Thoracic aorta (tissue), 2 donors: ENCODE measurements at places on chromosomes 6 and 20. TPM values are rescaled to one million over a fixed set of nuclear protein-coding genes. Genes with fewer than 3 reads are reported as not detected.

DNA sequence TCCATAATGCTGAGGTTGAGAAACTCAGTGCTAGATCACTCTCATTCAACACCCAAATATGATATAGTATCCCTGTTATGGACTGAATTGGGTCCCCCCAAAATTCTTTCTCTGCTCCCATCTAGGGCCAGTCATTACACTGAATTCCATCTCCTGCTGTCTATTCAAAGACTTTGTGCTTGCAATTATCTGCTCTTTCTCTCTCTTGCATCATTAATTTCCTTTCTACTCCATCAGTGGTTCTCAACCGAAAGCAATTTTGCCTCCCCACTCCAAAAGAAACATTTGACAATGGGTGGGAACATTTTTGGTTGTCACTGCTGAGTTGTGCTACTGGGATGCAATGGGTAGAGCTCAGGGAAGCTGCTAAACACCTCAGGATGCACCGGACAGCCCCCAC lies 271.5 kb upstream of the CDYL start:
- DNase-seq = no peak

DNA sequence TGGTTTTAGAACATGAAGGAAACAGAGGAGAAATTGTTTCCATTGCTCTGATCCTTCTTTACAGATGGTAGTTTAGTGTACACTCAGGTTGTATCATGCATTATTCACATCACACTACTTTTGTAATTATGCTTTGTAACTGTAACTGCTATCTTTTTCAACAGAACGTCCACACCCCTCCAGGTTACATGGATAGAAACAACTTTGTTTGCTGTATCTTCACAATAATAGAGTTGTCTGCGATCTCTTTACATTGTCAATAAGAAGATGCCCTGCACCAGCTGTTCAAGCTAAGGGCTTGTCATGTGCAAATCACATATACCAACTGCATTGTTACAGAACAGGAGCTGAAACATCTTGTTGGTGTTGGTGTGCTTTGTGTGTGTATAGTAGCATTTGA lies 67.9 kb upstream of the MAP7 start:
- no peak for DNase-seq

- DNase-seq = no peak
Measured at GRCh38 chr6:1416191-1416760, 26.9 kb downstream of the FOXF2 start.

The TJAP1 gene
- total RNA-seq = 19.5 TPM

DNA sequence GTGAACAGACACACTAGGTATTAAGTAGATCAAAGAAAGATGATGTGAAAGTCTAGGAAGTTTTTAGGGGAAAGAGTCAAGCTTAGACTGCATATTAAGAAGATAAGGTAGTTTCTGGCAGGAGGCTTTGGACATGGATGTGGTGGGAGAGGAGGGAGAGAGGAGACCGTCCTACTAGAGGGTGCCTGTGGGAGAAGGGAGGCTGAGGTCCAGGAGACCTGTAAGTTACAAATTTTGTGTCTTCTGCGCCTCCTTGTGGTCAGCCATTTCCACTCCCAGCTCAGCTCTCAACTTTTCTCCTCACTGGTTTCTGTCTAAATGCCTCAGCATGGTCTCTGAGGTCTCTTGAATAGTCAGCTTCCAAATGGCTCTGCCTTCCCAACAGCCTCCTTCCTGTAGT lies 193.5 kb downstream of the UNC5CL start:
- DNase-seq = no peak

The PSORS1C1 gene
- 3.7 TPM for total RNA-seq

The LRFN2 gene
- total RNA-seq = not detected

- DNase-seq = no peak
Measured at GRCh38 chr6:39927159-39927558, 7.1 kb downstream of the MOCS1 start.

GRCh38 chr6:56625356-56625755 lies 17.3 kb downstream of the DST start:
- DNase-seq = no peak

The BCAS1 gene
- under 0.01 TPM for total RNA-seq

GRCh38 chr20:6855796-6856195 lies 88.3 kb downstream of the BMP2 start:
- no peak for DNase-seq

GRCh38 chr6:151379933-151380847 lies 11.2 kb downstream of the ZBTB2 start:
- no peak for DNase-seq

DNA sequence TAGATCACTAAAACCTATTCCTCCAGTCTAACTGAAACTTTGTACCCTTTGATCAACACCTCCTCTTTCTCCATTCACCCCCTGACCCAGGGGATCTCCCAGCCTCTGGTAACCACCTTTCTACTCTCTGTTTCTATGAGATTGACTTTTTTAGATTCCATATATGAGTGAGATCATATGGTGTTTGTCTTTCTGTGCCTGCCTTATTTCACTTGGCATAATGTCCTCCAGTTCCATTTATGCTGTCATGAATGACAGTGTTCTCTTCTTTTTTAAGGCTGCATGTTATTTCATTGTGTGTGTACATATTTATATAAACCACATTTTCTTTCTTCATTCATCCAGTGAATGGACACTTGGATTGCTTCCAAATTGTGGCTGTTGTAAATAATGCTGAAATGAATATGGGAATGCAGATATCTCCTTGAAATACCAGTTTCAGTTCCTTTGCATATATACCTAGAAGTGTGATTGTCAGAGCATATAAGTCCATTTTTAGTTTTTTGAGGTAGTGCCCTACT lies 57.7 kb downstream of the DHX35 start:
- DNase-seq = no peak

DNA sequence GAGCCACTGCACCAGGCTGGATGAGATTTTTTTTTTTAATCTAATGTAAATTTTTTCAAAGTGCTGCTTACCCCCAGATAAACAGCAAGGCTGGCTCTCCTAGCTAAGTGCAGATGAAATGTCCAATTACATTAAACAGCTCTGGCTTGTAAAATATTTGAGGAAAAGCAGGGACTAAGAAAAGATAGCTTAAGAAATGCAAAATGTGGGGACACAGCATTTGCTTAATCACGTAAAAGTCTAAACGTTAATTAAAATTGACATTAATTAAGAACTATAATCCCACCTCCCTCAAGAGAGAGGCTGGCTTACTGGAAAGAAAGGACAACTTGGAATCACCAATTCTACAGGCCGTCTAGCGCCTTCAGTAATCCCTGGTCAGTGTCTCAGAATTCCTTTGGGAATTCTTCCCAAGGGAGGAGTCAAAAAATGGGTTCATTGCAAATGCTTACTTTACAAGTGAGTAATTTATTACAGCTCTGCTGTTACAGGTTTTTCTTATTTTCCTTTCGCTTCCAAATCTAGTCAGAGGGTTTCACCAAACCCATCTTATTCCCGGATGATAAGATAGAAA lies 13.6 kb upstream of the MARCKS start:
- no peak for DNase-seq

The B3GALT4 gene
- 27.3 TPM for total RNA-seq

GRCh38 chr6:160106010-160106409 lies 15.6 kb upstream of the SLC22A1 start:
- DNase-seq = no peak

The FKBP1C gene
- total RNA-seq = not detected

DNA sequence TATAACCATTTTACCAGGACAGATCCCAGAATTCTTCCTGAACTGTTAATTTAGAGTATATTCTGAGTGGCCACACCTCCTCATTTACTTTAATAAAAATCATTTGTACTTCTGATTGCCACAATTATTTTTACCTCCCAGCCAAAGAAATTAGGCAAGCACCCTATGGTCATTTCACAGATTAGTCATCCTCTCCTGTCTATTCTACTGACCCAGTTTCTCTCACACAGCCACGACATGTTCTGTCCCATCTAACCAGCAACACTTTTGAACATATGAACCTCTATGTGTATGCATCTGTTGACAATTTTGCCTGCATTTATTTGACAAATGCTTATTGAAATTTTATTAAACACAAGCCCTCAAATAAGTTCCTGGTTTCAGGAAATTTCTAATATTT lies 202.6 kb upstream of the STXBP5 start:
- no peak for DNase-seq

DNA sequence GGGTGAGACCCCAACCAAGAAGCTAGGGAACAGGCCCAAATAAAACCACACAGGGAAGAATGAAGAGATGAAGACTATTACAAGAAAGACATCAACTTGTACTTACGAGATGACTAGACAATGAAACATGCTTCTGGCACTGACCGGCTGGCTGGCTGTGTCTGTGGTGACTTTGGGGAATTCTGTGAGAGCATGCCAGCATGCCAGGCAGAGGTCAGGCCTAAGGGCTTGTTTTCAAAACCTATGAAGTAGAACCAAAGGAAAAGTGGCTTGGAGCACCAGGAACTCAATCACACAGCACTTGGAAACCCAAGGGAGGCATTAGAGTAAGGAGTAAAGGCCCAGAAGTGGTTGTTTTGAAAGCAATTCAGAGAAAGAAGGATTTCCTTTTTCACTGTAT lies 28.4 kb upstream of the GSTA3 start:
- DNase-seq = no peak

GRCh38 chr6:1324936-1325335 lies 13.0 kb downstream of the FOXQ1 start:
- no peak for DNase-seq

GRCh38 chr20:51529081-51529681 lies 13.3 kb downstream of the NFATC2 start:
- no peak for DNase-seq

DNA sequence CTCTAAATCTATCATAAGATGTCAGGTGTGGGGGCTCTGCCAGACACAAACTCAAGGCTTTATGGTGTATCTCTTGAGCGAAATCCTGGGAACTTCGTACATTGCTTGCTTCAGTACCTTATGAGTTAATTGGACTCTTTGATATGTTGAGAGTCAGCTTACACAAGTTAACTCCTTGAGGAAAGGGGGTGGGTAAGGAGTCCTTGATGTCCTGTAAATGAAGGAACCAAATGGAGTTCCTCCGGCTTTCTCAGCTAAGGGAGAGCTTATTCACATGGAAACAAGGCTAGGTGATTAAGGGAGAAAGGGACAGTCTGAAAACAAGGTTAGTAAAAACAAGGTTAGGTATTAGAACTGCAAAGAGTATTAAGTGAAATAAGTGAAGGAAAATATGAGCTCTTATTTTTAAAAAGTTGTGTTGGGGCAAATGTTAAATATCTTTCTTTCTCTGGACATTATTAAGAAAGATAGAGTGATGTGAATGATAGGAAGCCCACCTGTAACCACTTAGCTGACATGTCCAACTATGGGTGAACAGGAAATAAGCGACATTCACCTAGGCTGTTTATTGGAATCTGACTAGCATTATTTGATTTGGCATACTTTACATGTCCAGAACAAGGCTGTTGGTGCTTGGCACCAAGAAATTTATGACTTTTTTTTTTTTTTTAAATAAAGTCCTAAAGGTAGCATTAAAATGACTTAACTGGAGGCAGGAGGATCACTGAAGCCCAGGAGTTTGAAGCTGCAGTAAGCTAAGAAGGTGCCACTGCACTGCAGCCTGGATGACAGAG lies 26.5 kb downstream of the GTF2H5 start:
- no peak for DNase-seq

The RNF182 gene
- total RNA-seq = not detected

DNA sequence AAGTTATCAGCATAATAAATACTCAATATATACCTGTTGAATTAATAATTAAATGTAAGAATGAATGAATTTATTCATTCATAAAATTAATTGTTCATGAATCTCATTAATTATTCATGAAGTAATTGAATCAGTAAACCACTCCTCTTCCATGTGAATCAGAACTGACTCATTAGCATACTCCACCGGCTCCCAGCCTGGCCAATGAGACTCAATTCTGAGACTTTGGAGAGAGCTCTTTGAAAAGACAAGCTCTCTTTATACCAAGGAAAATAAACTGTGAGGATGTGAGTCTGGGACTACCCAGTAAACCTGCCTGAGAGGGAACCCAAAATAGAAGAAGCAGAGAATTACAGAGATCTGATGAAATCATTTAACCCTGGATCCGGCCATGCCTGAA lies 8.4 kb upstream of the SLC2A10 start:
- DNase-seq = no peak

- no peak for DNase-seq
Measured at GRCh38 chr6:14640631-14641030, 523.1 kb downstream of the CD83 start.

The SERINC1 gene
- 248 TPM for total RNA-seq

The FILIP1 gene
- 43.8 TPM for total RNA-seq

- no peak for DNase-seq
Measured at GRCh38 chr20:56839786-56840185, 210.7 kb downstream of the TFAP2C start.

The ECT2L gene
- not detected for total RNA-seq

The TRIM15 gene
- total RNA-seq = not detected

DNA sequence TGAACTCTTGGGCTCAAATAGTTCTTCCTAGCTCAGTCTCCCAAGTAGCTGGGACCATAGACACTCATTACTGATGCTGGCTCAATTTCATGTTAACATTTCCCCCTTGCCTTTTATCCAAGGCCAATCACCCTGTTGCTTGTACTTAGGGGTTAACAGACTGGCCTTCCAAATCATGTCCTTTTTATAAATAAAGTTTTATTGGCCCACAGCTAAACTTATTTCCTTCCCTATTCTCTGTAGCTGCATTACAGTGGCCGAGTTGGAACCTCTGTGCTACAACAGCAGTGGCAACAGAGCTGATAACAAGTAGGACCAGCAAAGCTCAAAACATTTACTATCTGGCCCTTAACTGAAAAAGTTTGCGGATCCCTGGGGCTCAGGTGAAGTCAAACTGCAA lies 109.8 kb downstream of the ZFP64 start:
- no peak for DNase-seq
